Esophagus muscularis mucosa (tissue), 4 donors: ENCODE measurements at places on chromosomes 2 and 18. TPM values are rescaled to one million over a fixed set of nuclear protein-coding genes. Genes with fewer than 3 reads are reported as not detected.

DNA sequence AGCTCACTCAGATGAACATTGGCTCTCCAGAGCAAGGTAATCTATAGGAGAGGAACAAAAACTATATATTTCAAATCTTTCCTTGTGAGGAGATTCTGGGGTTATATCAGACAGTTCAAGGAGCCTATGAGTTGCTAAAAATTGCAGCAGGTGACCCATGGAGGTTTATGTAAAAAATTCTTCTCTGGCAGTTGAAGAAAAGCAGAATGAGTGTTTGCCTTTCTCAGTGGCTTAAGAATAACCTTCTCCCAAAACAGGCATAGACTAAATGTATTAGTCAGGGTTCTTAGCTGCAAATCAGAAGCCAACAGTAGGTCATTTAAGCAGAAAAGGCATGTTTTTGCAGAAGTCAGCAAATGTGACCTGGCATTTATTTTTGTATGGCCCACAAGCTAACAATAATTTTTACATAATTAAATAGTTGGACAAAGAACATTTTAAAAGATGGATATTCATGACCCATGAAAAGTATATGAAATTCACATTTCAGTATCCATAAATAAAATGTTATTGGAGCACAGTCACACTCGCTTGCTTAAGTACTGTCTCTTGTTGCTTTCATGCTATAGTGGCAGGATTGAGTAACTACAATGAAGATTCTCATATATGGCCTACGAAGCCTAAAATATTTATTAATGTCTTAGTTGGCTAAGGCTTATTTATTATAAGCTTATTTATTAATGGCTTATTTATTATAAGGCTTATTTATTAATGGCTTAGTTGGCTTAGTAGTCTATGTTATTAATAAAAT, 93.4 kb upstream of the TLK1 start:
- H3K4me3 ChIP-seq: no peak overlapping the region
- peaks cover 20% of the 10 kb centered on the region for H3K4me1 ChIP-seq
- H3K27me3 ChIP-seq: no peaks in the 10 kb centered on the region
- no peak for DNase-seq
- H3K27ac ChIP-seq: peak overlapping the region; percentile 61

PCARE gene
- total RNA-seq: not detected

TUBB6 gene
- total RNA-seq: 599 TPM

CCDC138 gene
- total RNA-seq: 0.58 TPM

- H3K4me1 ChIP-seq: no peaks in the 10 kb centered on the region
- no peaks in the 10 kb centered on the region for H3K36me3 ChIP-seq
- DNase-seq: no peak
Measured at GRCh38 chr2:215973954-215974699, 39.2 kb downstream of the MREG start.

DNA sequence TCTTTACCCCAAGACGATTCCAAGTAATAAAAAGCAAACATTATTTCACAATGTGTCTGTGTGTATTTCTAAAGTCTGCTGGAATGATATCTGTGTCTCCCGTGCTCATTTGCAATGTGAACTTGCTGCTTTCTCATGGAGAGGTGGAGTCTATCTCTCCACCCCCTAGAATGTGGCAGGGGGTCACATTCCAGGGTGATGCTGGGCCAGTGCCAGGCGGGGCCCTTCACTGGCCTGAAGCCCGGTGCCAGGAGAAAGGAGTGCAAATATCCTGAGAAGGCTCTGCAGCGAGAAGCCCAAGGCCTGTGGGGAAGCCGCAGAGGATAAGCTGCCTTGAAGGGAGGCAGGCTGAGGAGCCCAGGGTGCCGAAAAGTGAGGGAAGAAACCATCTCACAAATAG, 26.8 kb upstream of the LDLRAD4 start:
- H3K4me1 ChIP-seq: no peaks in the 10 kb centered on the region
- no peak overlapping the region for H3K27ac ChIP-seq

DNA sequence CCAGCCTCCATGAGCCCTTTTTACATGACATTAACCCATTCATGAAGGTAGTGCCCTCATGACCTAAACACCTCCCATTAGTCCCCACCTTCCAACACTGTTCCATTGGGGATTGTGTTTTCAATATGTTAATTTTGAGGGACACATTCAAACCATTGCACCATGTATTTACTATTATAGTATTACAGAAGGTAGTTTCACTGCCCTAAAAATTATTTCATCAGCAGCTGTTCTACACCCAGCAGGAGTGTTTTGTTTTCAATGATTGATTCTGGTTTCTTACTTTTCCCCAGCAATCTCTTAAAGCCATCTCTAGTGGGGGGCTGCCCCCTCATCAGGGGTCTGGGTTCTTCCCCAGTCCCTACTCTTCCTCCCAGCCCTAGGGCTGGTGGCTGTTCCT, 71.9 kb downstream of the CERS6 start:
- H3K36me3 ChIP-seq: no peaks in the 10 kb centered on the region
- H3K27ac ChIP-seq: peak overlapping the region; percentile 29
- no peak overlapping the region for H3K4me3 ChIP-seq
- DNase-seq: no peak

GRCh38 chr2:68594041-68594440, 49.3 kb upstream of the PROKR1 start:
- no peak overlapping the region for H3K27ac ChIP-seq
- H3K27me3 ChIP-seq: no peaks in the 10 kb centered on the region
- no peaks in the 10 kb centered on the region for H3K36me3 ChIP-seq
- no peaks in the 10 kb centered on the region for H3K4me1 ChIP-seq
- no peak overlapping the region for H3K4me3 ChIP-seq

TRABD2A gene
- 1.2 TPM for total RNA-seq
